ENCODE measurements at places on chromosomes 1 and 21.

GRCh38 chr1:178169649-178170048 lies 75.7 kb downstream of the RASAL2 start:
- no peak for DNase-seq

DNA sequence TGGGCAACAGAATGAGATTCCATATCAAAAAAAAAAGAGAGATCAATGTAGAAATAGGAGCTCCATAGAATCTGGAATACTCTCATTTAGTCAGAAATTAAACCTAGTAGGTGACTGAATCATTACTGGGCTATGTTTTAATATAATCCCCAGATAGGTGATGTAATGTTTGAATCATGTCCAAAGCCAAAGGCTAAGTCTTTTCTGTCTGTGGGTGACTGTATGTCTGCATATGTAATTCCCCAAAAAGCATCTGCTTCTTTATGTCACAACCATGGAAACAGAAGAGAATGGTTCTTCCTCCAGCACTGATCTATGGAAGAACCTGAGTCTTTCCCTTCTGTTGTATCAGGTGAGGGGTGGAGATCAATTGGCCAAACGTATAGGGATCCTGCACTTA lies 5.8 kb downstream of the LAMC2 start:
- DNase-seq, result no peak

DNA sequence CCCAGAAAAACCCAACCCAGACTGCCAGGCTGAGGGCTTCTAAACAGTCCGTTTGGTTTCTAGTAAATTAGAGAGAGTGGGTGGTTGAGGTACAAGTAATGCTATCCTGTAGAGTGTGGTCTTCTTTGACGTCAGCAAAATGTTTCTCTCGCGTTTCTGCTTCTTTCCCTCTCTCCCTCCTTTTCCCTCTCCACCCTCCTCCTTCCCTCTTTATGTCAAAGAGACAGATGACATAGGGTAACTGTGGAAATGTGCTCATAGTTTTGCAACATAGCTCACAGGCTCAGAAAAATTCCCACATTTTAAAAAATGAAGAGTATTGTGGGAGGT lies 158.3 kb downstream of the TOMM20 start:
- no peak for DNase-seq

- no peak for DNase-seq
Observed at GRCh38 chr1:110585481-110585880, 20.7 kb downstream of the KCNA2 start.
